ENCODE measurements at places on chromosomes 11 and 22. TPM values are rescaled to one million over a fixed set of nuclear protein-coding genes. Genes with fewer than 3 reads are reported as not detected.

CTSC gene
- 90.4 TPM for polyA plus RNA-seq

MIAT gene
- 0.03 TPM for polyA plus RNA-seq

INS gene
- not detected for polyA plus RNA-seq

APOL5 gene
- polyA plus RNA-seq: not detected

DDTL gene
- 3.1 TPM for polyA plus RNA-seq

PAMR1 gene
- polyA plus RNA-seq: 5.7 TPM

SEC14L2 gene
- polyA plus RNA-seq: 7.6 TPM

OR4A16 gene
- polyA plus RNA-seq: not detected

RFPL3 gene
- not detected for polyA plus RNA-seq

CREB3L1 gene
- 9.7 TPM for polyA plus RNA-seq

KREMEN1 gene
- polyA plus RNA-seq: 14.9 TPM

CD3E gene
- 0.37 TPM for polyA plus RNA-seq

SLC22A12 gene
- polyA plus RNA-seq: not detected

OR5A1 gene
- not detected for polyA plus RNA-seq

LRRC32 gene
- 215 TPM for polyA plus RNA-seq

ALDH3B1 gene
- polyA plus RNA-seq: 2.1 TPM

RFPL2 gene
- polyA plus RNA-seq: not detected

ROM1 gene
- 5.3 TPM for polyA plus RNA-seq

GAL3ST3 gene
- polyA plus RNA-seq: 1.0 TPM

CCDC81 gene
- polyA plus RNA-seq: 0.59 TPM

PATE2 gene
- polyA plus RNA-seq: not detected

DDIAS gene
- polyA plus RNA-seq: 0.37 TPM

APOBEC3H gene
- polyA plus RNA-seq: 0.06 TPM

SF3B2 gene
- polyA plus RNA-seq: 94.9 TPM

CASP5 gene
- not detected for polyA plus RNA-seq

RAB3IL1 gene
- 8.2 TPM for polyA plus RNA-seq

SCGB2A2 gene
- not detected for polyA plus RNA-seq

NAGA gene
- polyA plus RNA-seq: 6.6 TPM
